ENCODE measurements at places on chromosomes 13 and 19.

DNA sequence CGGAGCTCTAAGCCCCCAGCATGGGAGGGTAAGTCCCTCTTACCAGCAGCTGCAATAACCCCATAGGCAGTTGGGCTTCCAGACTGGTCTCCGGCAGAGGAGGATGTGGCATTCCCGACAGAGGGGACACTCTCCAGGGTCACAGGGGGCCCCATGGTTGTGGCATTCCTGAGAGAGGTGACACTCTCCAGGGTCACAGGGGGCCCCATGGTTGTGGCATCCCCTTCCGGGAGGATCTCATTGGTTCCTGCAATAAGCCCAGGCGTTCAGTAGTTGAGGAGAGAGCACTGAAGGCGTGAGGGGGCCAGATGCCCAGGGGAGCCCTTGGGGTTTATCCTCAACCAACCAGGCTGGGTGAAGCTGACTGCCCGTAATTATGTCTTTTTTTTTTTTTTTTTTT is 5.4 kb downstream of the CD320 start:
- DNase-seq: peak; percentile 27

- no peak for DNase-seq
These were observed 3.9 kb downstream of the KIR3DL3 start for GRCh38 chr19:54728167-54728566.

- DNase-seq: no peak
These were observed 6.4 kb downstream of the AXL start for GRCh38 chr19:41225238-41226052.

DNA sequence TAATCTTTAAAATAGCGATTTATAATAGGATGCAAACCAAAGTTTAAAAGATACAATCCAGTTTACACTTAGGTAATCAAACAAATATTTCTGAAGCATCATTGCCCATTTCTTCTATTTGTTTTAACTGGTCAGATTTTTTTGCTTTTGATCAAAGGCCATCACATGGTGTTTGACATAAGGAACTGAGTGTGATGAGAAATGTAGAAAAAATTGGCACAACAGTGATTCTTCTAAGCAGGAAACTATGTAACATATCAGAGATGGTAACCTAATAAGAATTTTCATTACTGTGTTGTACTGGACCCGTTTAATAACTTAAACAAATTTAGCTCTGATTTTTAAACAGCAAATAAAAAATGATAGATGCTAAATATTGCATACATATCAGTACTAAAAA is 644.7 kb upstream of the KLF12 start:
- DNase-seq: no peak

GRCh38 chr13:33310245-33311038 is 24.9 kb upstream of the STARD13 start:
- no peak for DNase-seq

DNA sequence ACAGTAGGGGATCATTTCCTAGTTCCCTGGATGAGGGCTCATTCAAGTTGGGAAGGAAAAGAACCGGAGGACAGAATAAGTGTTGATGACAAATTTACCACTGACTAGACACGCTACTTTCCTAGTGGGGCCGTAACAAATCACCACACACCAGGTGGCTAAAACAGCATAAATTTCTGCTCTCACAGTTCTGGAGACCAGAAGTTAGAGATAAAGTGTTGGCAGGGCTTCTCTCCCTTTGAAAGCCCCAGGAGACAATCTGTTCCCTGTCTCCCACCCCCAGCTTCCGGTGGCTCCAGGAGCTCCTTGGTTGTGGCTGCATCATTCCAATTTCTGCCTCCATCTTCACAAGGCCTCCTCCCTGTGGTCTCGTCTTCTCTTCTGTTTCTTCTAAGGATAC is 65.4 kb upstream of the ARGLU1 start:
- DNase-seq: no peak

DNA sequence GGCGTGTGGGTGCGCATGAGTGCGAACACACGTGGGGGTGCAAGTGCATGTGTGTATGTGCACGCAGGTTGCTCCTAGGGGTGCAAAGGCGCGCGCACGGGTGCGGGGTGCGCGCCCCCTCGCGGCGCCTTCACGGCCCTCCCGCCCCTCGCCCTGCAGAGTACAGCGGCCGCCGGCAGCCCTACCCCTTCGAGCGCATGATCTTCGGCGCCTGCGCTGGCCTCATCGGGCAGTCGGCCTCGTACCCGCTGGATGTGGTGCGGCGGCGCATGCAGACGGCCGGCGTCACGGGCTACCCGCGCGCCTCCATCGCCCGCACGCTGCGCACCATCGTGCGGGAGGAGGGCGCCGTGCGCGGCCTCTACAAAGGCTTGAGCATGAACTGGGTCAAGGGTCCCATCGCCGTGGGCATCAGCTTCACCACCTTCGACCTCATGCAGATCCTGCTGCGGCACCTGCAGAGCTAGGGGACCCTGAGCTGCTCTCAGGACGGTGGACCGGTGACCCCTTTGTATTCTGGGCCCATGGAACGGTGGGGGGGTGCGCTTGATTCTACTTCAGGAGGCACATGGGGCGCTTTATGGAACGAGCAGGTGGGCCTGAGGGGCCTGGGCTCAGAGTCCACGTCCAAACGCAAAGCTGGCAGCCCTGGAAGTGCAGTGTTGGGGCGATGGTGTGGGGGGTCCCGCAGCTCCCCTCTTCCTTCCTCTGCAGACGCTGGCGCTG is 27.7 kb downstream of the TMEM161A start:
- no peak for DNase-seq

DNA sequence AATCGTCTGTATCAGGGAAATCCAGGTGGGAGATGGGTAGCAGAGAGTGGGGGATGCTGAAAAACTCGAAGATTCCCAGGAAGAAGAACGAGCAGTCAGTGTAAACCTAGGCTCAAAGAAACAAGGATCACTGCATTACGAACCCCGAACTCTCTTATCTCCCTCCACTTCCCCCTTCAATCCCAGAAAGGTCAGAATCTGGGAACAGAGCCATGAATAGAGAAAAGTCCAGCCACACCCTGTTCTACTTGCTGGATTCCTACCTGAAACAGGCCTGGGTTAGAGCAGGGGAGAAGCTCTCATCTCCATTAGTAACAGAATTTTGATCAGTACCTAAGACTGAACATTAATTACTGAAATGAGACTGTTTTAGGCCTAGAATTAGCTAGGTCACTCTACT is 24.4 kb downstream of the EPSTI1 start:
- no peak for DNase-seq

GRCh38 chr19:36006955-36007354 is 1.7 kb downstream of the SYNE4 start:
- DNase-seq: no peak

GRCh38 chr13:74273581-74273980 is 139.4 kb upstream of the KLF12 start:
- DNase-seq: no peak

- DNase-seq: no peak
These were observed 48.0 kb upstream of the TPP2 start for GRCh38 chr13:102548811-102549210.

- no peak for DNase-seq
These were observed 8.9 kb downstream of the PIP5K1C start for GRCh38 chr19:3691372-3691716.

DNA sequence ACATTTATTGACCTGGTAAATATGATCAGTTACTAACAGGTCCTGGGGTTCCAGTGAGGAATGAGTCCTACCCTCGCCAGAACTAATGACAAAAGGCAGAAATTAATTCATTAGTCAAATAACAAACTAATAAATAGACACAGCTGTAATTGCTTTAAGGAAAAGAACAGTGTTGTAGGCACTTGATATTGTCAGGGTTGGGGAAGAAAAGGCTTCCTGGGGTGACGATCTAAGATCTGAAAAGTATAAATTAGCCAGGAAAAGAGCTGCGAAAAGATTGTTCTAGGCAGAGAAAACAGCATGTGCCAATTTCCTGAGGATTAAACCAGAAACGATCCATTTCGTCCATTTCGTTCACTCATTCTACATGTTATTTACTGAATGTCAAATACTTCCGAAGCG is 670 bp upstream of the CHAF1A start:
- no peak for DNase-seq

DNA sequence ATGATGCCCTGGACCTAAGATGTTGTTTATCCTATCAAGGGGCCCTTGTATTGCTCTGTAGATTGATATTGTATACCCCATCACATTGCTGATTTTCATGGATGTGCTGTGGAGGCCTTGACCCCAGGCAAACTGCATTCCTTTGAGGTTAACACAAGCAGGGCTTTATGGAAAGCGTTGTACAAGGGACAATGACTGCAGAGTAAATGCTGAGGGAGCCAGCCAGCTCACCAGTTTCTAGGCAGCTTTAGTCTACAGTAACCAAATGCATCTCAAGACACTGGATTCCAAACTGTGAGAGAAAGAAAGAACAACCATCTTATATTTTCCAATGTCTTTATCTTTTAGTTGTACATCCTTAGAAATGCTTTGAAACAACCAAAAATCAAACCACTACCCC is 34.1 kb upstream of the EDNRB start:
- no peak for DNase-seq

DNA sequence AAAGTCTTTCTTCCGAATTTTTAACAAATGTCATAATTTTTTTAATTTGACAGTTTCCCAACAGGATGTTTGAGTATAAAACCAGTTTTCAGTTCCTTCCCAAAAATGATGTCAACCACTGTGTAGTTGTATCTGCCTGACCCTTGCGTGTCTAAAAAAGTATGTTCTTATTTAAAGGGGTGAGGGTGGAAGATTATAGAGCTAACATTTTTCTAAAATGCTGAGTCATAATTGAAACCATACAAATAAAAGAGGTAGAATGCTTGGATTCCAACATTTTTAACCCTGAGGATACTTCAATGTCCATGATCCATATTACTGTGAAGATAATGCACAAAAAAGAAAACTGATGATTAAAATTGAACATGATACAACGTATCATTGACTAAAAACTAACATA is 1388.8 kb downstream of the UQCRFS1 start:
- DNase-seq: no peak

- DNase-seq: no peak
These were observed 5.5 kb upstream of the IFI30 start for GRCh38 chr19:18167975-18168645.

DNA sequence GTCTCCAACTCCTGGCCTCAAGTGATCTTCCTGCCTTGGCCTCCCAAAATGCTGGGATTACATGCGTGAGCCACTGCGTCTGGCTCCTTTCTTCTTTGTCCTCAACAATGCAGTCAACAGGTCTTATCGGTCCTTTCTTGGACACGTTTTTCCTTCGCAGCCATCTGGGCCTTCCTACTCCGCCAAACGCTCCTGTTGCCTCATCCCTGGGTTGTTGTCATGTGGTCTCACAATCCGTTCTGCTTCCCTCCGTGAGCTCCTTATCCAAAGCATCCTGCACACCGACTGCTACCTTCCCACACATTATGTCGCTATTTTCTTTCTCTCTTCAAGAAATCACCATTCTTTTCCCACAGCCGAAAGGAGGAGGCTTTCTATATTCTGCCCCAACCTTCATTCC is 306.8 kb downstream of the DCLK1 start:
- no peak for DNase-seq

DNA sequence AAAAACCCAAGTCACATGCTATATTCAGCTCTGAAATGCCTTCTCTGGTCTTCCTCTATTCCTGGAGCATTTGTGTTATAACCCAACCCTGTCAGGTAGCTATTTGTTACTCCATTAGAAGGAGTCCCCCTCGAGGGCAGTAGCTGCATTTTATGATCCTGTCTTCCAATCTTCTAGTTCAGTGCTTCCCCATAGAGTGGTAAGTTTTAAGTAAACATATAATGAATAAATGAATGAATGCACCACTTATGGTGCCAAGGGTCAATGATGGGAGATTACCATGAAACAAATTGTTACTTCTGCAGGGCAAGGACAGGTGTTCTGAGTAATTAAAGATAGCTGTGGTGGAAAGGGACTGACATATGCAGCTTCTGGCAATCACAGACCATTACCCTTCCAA is 4.0 kb downstream of the RASL11A start:
- DNase-seq: no peak

DNA sequence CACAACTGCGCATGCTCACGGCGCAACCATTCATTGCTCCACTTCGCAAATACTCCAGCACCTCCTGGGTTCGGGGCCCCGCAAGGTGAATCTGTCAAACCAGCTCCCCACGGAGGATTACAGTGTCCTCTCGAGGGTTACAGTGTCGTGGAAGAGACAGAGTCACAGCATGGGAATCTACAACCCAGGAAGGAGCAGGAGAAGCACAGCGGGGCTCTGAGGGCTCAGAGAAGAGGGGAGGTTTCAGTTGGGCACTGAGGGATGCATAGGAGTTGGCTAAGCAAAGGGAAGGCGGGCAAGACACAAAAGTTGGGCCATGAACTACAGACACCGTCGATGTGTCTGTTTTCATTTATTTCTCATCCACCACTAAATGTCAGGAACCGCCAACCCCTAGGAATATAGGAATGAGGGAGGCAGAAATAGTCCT is 1.0 kb upstream of the GTF2F1 start:
- no peak for DNase-seq

- DNase-seq: no peak
These were observed 17.1 kb downstream of the PCCA start for GRCh38 chr13:100106005-100106404.

GRCh38 chr19:49114630-49115363 is 627 bp downstream of the LIN7B start:
- DNase-seq: no peak

- no peak for DNase-seq
These were observed 22.0 kb downstream of the VWA8 start for GRCh38 chr13:41938918-41939317.

GRCh38 chr19:4559569-4559968 is at the start of gene SEMA6B:
SEMA6B (minus strand) TSS chr19:4559684; CDS start chr19:4558457, 1,227 bp downstream.
- DNase-seq: peak; percentile 90

DNA sequence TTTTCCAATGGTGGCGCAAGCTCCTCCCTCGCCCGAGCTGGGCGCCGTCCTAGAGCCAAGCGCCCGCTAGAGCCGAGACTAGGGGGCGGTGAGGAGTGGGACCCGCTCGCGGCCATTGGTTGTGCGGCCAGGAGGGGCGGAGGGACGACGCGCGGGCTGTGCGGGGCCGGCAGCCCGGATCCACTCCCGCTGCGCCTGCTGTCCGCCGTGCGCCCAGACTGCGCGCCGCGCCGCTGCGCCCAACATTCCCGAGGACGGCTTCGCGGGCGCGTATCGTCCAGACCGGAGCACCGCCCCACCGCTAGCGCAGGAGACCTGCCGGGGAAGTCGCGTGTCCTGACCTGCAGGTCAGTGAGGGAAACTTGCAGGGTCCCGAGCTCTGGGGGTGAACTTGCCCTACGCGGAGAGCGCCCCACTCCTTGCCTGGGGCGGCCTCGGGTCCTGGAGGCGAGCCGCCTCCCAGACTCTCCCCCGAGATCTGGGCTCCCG is at the start of gene SERTM1:
TSS of gene SERTM1 (plus strand) at position 183 of the 489 bp plus-strand sequence. CDS start 21,059 bp downstream, outside the sequence.
- no peak for DNase-seq

GRCh38 chr13:101264931-101265330 is 151.4 kb downstream of the NALCN start:
- DNase-seq: no peak
